Skin of body (tissue), 3 donors: ENCODE measurements at places on chromosomes 7 and 10. TPM values are rescaled to one million over a fixed set of nuclear protein-coding genes. Genes with fewer than 3 reads are reported as not detected.
A peak's percentile ranks its signal among the peaks of the same experiment; 100 is the strongest.

DNA sequence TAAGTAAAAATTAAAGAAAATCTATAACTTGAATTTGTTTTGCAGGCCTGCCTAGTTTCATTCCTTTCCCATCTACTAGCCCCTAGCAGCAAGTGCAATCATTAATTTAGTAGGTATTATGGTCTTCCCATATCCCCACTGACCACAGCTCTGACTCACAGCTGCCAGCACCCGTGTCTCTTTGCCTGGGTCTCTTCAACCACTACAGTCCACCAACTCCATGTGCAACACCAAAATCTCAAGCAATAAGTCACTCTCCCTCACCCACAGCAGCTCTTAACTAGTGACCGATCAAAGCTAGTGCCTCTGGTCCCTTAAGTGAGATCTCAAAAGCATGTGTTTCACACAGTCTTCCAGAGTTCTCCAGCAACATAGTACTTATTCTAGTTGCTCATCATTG is 26.0 kb upstream of the THSD7A start:
- no peak for DNase-seq

- DNase-seq = no peak
Observed at GRCh38 chr7:146106319-146106718, 10.3 kb upstream of the CNTNAP2 start.

DNA sequence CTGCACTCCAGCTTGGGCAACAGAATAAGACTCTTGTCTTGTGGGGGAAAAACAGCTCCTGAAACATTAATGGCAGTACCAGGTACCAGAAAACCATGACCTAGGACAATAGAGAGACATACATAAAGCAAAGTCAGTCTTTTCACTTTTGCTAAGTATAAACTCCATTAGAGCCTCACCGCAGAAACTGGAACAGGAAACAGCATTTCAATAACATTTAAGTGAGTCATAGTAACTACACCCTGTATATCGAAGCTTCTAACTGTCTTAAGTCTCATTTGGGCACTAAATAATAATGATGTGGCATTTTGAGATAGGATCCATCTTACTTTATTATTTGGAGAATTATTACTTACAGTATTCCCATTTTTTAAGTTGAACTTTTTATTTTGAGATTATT is 517.8 kb upstream of the CELF2 start:
- no peak for DNase-seq

DNA sequence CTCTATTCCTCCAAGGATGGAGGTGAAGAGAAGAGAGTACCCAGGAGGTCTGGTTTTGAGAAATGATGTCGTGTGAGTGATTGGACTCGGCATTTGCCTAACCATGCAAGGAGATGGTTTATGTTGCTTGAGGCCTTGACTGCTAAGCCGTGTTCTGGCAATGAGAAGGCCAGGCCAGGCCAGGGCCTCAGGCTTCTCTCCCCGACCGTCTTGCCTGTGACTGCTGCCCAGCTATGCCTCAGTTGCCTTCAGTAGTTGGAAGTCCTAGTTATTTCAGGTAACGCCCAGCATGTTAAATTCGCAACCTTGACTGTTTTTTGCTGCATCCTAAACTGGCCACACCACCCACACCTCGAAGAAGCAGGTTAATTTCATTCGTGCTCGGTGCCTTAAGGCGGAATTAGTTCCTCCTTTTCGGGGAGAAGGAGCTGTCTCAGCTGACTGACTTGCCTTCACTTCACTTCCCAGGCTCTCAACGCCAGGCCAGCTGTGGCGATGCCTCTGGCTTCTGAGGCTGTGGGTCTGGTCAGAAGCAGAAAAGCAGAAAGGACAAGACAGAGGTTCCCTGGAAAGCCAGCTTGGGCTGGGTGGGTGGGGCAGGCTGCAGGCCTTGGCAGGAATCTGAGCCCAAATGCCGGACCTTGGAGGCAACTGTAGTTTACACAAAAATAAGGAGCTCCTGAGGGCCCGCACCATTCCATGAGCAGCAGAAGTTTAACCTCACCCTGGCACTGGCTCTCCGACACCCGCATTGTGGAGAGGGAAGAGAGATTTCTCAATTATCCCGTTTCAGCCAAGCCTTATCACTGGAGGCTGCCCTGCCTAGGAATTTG is 61.9 kb upstream of the SAMD8 start:
- no peak for DNase-seq

- DNase-seq = peak; percentile 41
Observed at GRCh38 chr10:3054183-3054850, 13.0 kb upstream of the PFKP start.

DNA sequence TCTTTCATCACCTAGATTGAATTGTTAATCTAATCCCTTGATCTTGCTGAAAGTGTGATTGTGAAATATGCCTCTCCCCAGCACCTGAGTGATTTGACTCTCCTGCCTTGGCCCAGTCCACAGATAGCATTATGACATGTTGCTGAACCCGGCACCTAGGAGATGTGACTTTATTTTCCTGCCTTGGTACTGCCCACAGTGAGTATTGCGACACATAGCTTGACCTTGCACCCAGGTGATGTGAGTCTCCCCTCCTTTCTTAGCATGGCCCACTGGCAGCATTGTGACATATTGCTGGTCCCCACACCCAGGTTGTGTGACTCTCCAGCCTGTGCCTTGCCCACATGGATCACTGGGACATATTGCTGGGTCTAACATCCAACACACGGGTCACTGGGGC is 32.5 kb upstream of the ZNF107 start:
- no peak for DNase-seq

The TAC1 gene
- 3.8 TPM for total RNA-seq
